ENCODE measurements at places on chromosomes 16 and 17.

GRCh38 chr16:10003486-10003885 is 178.7 kb downstream of the GRIN2A start:
- peak; percentile 18 for DNase-seq

DNA sequence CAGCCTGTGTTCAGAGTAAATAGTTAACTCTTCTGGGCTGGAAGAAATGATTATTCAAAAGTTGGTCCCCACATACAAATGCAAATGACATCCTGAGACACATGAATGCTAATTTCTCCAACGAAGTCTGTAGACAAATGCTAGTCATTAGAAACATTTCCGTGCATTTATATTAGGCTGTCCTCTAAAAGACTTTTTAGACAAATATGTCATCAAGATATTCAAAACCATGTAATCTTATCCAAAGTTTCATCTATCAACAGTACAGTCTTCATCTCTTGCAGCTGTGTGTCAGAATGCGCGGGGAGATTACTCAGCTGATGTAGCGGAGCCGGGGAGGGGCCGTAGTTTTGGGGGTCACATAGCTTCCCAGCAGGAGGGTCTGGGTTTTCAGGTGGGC is 33.8 kb upstream of the MAF start:
- no peak for DNase-seq

DNA sequence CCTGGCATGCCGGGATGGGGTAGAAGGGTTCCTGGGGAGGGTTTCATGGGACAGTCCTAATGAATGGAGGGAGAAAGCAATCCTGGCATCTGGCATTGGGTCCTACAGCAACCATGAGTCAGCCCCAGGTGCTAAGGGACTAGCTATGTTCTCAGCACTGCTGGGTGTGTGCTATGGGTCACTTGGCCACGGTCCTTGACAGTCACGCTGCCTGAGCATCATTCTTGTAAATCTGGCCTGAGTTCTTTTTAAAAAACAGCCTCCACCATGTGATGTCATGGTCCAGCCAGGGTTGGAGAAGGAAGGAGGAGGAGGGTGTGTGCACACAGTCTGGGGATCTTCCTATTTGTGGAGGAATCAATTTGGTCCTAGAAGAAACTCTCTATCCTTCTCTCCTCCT is 6.2 kb upstream of the RAMP2 start:
- peak; percentile 94 for DNase-seq

GRCh38 chr17:9419932-9420453 is 155.6 kb downstream of the STX8 start:
- DNase-seq: no peak

DNA sequence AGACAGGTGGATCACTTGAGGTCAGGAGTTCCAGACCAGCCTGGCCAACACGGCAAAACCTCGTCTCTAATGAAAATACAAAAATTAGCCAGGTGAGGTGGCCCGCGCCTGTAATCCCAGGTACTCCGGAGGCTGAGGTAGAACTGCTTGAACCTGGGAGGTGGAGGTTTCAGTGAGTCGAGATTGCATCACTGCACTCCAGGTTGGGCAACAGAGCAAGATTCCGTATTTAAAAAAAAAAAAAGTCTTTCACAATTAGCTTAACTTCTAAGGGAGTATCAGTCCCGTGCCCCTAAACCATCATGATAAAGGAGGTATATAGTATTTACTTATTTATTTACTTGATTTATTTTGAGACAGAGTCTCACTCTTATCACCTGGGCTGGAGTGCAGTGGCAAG is 3.4 kb upstream of the MEFV start:
- no peak for DNase-seq

DNA sequence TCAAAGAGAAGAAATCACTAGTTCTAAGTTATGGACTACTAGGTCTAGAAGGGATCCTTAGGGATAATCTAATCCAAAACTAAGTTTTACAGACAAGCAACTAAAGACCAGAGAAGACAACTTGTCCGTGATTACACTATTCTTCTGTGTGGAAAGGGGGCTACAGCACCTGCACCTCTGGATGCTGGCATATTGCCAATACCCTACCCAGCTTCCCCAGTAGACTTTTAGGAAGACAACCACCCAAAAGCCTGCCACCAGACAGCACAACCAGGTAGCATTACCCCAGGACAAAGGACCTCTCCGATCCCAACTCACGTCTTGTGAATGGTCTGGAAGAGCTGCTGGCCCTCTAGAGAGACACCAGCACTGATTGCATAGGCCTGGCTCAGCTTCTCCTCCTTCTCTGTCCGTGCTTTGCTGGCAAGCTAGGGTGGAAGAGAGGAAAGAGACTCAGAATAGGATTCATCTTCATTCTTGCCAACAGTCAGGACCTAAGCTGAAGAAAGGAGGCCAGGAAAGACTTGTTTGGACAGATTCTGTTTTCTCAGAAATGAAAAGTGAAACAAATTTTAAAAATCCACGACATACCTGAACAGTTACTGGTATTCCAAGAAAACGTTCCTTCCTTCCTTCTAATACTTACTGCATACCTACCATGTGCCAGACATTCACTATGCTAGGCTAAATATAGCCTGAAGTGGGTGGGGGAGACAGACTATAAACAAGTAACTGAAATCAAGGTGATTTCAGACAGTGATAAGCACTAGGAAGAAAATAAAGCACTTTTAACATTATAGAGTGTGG is 25.3 kb upstream of the TMEM101 start:
- DNase-seq: no peak

DNA sequence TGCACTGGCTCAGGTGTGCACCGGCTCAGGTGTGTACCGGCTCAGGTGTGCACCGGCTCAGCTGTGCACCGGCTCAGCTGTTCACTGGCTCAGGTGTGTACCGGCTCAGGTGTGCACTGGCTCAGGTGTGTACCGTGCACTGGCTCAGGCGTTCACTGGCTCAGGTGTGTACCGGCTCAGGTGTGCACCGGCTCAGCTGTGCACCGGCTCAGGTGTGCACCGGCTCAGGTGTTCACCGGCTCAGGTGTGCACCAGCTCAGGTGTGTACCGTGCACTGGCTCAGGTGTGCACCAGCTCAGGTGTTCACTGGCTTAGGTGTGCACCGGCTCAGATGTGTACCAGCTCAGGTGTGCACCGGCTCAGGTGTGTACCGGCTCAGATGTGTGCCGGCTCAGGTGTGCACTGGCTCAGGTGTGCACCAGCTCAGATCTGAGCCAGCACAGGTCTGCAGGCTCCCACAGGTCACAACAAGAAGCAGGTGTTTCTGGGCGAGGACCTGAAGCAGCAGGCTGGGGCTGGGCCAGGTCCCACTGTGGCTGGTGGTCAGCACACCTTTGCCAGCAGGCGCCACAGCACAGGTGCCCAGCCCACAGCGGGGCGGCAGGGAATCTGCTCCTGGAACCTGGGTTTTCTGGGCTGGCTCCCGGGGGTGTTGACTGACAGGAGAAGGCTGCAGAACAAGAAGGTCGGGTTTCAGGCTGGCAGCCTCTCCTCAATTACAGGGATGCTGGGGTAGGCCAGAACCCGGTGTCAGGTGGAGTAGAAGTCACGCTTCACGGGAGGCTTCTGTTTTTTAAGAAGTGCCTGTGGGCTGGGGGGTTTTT is 17.2 kb downstream of the METRNL start:
- DNase-seq: no peak

- DNase-seq: no peak
Observed at GRCh38 chr17:57242148-57242547, 14.2 kb upstream of the MSI2 start.

DNA sequence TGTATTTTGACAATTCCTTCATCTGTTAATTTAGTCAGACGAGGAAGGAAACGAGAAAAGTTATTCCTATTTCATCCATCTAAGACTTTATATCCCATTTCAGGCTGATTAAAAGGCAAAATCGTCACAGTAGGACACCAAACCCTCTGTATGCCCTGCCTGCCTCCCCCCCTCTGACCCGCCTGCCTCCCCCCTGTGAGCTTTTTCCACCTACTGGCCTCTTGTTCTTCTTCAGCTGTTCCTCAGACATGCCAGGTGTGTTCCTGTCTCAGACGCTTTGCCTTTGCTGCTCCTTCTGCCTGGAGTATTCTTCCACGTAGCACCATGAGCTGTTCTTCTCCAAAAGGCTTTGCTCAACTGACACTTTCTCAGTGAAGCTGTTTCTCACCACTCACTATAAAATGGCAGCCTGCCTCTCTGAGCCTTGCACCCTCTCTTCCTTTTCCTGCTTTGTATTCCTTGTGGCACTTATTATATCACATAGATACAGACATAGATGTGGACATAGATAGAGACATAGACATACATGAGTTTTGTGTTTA is 723.4 kb downstream of the MAF start:
- DNase-seq: no peak

DNA sequence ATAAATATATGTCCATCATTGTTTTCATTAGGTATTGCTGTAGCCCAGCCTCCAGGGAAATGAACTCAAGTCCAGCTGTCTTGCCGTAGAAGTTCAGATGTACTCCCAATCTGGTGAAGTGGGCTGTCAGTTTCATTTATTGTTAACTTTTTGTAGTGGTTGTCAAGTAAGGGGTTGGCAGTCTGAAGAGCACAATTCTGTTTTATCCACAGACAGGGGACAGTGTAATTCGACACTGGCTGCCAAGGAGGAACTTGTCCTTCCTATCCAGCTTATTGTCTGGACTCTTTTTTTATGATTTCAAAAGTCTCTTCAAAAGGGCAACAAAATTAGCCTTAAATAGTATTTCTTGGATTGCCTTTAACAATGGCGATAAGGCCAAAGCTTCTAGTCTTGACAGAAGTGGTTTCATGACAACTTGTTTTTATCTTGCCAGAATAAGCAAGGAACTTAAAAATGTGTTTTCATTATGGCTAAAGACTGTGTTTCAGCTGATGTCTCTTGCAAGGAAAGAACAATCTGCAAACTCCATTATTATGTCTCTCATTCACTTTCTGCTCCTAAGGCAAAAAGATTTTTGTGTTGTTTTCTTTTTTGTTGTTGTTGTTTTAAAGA is 73.9 kb upstream of the TANC2 start:
- no peak for DNase-seq

DNA sequence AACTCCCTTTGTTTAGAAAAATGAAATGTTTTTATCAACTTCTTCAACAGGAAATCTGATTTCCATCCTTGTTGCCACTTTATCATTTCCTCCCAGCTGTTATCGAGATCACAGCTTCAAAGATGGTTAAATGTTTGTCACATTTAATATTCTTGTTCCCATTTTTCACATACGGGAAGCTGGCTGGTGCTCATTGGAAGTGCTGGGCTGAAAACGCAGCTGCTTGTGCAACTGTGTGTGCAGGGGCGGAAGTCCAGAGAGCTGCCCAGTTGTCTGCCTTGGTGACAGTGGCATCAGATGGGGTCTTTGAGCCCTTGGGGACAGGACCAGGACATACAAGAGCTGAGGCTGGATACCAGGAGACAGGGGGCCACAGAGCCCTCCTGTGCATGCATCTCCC is 549.2 kb upstream of the CDH11 start:
- no peak for DNase-seq

GRCh38 chr17:32266051-32266388 is 388 bp downstream of the RHBDL3 start:
- DNase-seq: no peak

DNA sequence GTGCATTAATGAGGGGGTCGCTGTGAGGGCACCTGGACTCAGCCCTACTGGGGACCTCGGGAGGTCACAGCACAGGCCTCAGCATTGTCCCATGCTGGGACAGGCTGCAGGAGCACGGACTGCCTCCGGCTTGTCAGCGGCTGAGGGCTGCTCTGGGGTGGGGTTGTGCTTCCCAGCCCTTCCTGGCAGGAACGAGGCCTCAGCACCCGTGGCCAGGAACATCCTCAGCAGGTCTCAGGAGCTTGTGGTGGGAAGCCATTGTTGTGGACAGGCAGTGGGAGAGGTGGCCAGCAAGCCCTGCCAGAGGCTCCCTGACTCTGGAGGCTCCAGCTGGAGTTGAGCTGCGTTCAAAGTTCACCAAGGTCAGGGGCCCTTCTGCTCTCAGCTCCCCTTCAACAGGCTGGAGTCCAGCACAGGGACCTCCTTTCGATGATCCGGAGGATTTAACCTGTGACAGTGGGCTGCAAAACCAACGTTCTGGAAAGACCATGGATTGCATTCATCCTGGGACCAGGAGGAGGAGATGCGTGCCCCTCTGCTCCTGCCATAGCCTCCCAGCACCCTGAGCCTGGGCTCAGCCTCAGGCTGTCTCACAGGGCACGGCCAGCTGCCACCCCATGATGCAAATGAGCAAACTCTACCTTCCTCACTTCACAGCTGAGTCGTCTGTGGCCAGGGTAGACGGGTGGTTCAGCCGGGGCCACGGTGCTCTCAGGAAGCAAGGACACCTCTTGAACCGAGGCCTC is 32.6 kb downstream of the FOXL1 start:
- DNase-seq: no peak

GRCh38 chr17:61878520-61878919 is 15.2 kb upstream of the BRIP1 start:
- DNase-seq: no peak

GRCh38 chr17:385178-385835 is 32.7 kb upstream of the RPH3AL start:
- no peak for DNase-seq

- DNase-seq: no peak
Observed at GRCh38 chr16:49477250-49477895, 103.8 kb downstream of the C16orf78 start.

DNA sequence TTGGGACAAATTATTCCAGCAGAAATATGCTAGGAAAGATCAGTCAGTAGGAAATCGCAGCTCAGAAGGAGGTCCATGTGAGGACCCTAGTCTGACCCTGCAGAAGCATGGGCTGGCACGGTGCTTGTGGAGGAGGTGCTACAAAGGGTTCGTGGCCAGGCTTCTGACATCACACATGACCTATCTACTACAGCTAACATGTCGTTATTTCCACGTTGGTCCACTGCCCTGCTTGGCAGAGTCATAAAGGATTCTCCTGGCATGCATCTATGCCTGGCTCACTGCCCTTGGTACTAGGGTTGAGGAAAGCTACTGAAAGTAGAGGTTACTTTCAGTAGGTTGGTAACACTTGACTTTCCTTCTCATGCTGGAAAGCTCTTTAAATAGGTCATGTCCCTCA is 118.1 kb upstream of the SHISA6 start:
- no peak for DNase-seq

DNA sequence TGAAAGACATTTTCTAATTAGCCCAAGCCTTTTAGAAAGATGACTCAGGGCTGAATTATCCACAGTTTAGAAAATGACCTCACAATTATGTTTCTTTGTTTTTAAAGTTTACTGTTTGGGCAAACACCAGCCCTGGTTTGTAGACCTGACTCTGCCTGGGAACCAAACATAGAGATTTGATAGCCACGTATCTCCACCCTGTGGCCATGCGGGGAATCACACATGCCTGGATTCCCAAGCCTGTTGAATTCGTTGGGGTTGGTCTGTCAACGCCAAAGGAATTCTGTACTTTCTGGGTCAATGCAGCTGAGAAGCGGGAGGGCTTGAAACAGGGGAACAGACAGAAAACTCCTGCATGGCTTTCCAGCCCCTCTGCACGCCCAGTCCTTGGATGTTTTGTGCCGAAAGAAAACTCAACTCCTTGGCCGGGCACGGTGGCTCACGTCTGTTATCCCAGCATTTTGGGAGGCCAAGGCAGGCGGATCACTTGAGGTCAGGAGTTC is 26.9 kb downstream of the CD300A start:
- peak; percentile 67 for DNase-seq

- DNase-seq: peak; percentile 60
Observed at GRCh38 chr16:27745348-27745747, 195.4 kb downstream of the KATNIP start.

GRCh38 chr17:60598001-60598736 is 1.8 kb upstream of the PPM1D start:
- DNase-seq: no peak

Data from fibroblast of mammary gland (primary cell).